Suprapubic skin (tissue), 4 donors: ENCODE measurements at places on chromosomes 13 and 19. TPM values are rescaled to one million over a fixed set of nuclear protein-coding genes. Genes with fewer than 3 reads are reported as not detected.

GIPC3 gene
- total RNA-seq, result 0.39 TPM

TEAD2 gene
- total RNA-seq, result 10.6 TPM

SMIM44 gene
- total RNA-seq, result not detected

GRCh38 chr19:14941189-14941588 lies at the start of gene OR7C2:
TSS of gene OR7C2 (plus strand) at chr19:14941489. CDS start at chr19:14941489, 0 bp downstream.
- DNase-seq, result no peak

DNA sequence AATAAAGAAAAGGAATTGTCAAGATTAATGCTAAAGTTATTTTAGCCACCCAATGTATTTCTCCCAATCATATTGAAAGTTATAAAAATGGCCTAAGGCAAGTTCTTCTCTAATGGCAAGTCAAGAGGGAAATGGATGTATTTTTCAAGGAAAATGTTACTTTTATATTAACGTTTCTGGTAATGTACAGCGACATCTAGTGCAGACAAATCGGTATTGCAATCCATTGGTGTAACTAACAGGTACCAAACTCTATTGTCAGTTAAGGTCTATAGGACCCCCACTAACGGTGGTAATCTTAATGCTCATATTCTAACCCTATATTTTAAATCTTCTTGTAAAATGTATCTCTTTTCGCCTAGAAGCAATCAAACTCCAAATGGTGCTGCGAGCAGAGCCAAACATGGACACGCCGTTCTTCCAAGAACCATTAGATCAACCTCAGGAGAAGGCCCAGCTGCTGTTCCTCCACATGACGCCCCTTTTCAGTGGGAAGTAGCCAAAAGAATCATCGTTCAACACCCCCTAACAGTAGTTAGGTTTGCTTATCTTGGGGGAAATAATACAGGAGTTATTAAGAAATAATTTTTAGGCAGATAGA lies 98.5 kb upstream of the PABPC3 start:
- no peak for DNase-seq

GRCh38 chr13:35723053-35723461 lies 246.6 kb upstream of the MAB21L1 start:
- DNase-seq, result no peak

GRCh38 chr13:80010286-80010831 lies 330.6 kb downstream of the SPRY2 start:
- DNase-seq, result no peak

- no peak for DNase-seq
These were observed 8.0 kb upstream of the SOX1 start for GRCh38 chr13:112058941-112059340.
